Subcutaneous adipose tissue (tissue), 4 donors: ENCODE measurements at places on chromosomes 1 and 21. TPM values are rescaled to one million over a fixed set of nuclear protein-coding genes. Genes with fewer than 3 reads are reported as not detected.

KIF14 gene
- total RNA-seq, result 0.88 TPM

TMEM82 gene
- total RNA-seq, result not detected

MANEAL gene
- 0.98 TPM for total RNA-seq

ERICH3 gene
- not detected for total RNA-seq

FCRL5 gene
- not detected for total RNA-seq

PDZK1IP1 gene
- 11.3 TPM for total RNA-seq

SLC25A34 gene
- 0.44 TPM for total RNA-seq

KIF17 gene
- 2.0 TPM for total RNA-seq

KCNA3 gene
- 0.98 TPM for total RNA-seq

PLA2G2C gene
- total RNA-seq, result not detected

ANKRD65 gene
- total RNA-seq, result 4.1 TPM

ARHGEF11 gene
- total RNA-seq, result 37.9 TPM

KCNN3 gene
- total RNA-seq, result 0.16 TPM

OLIG1 gene
- not detected for total RNA-seq

PODN gene
- 115 TPM for total RNA-seq

ALX3 gene
- total RNA-seq, result not detected

PDE9A gene
- 3.1 TPM for total RNA-seq

ERG gene
- total RNA-seq, result 15.2 TPM

FTCD gene
- not detected for total RNA-seq

PWP2 gene
- 13.4 TPM for total RNA-seq

HTR6 gene
- total RNA-seq, result not detected
